ENCODE measurements at places on chromosomes 5 and 9. TPM values are rescaled to one million over a fixed set of nuclear protein-coding genes. Genes with fewer than 3 reads are reported as not detected.

The SCAI gene
- 10.5 TPM for total RNA-seq

The PIP5K1B gene
- 4.5 TPM for total RNA-seq

The MSMP gene
- total RNA-seq: not detected

The PCDHAC2 gene
- total RNA-seq: 4.6 TPM

The NUTM2G gene
- not detected for total RNA-seq

The SLC34A1 gene
- total RNA-seq: not detected

The MAMDC4 gene
- 3.8 TPM for total RNA-seq

The ZNF608 gene
- total RNA-seq: 37.8 TPM

The TERT gene
- 0.21 TPM for total RNA-seq

The PGM5 gene
- total RNA-seq: 94.5 TPM

The CDC20B gene
- total RNA-seq: not detected

The WWC1 gene
- total RNA-seq: 15.5 TPM

The SCGB3A2 gene
- 5.8 TPM for total RNA-seq

The OBP2B gene
- not detected for total RNA-seq

The RASGEF1C gene
- 4.8 TPM for total RNA-seq

DNA sequence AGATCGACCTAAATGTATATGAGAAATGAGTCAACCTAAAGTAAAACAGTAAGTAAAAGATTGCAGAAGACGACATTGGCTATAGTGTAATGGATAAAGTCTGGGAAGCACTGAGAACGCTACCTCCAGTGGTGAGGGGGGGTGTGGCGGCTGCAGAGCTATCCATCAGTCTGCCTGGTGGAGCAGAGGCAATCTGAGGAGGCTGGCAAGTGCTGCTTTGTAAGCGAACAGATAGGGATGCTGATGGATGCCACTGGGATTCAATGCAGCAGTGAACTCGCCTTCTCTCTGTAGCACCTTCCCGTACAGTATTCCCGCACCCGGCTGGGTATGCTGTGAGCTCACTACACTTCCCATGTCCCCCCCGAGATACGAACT, 261.5 kb downstream of the NSG2 start:
- no peak for DNase-seq

GRCh38 chr5:121415270-121415669, 436.4 kb upstream of the FTMT start:
- DNase-seq: no peak

- DNase-seq: peak; percentile 78
Observed at GRCh38 chr5:42490831-42491230, 67.6 kb downstream of the GHR start.

DNA sequence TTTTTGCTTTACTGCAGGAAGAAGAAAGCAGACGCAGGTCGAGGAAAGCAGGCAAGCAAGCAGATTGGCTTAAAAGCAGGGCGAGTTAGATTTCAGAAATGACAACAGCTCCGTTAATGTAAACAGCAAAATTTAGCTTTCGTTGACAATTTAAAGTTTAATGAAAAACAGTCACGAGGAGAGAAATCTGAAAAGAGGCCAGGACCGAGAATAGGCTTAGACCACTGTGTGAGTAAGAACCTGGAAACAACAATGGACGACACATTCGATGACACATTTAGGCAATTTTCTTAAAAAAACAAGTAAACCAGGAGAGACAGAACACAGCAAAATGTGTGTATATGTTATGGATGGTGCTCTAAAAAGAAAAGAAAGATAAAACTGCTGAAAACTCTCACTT, 155.3 kb downstream of the ISOC1 start:
- peak; percentile 45 for DNase-seq

GRCh38 chr9:8315211-8315610, 515.6 kb upstream of the DMAC1 start:
- no peak for DNase-seq

- peak; percentile 93 for DNase-seq
Observed at GRCh38 chr9:33187519-33188218, 20.5 kb upstream of the B4GALT1 start.

GRCh38 chr5:146878476-146879172, at the start of gene PPP2R2B:
Gene PPP2R2B (minus strand): TSS chr5:146878757.
- DNase-seq: peak; percentile 70

DNA sequence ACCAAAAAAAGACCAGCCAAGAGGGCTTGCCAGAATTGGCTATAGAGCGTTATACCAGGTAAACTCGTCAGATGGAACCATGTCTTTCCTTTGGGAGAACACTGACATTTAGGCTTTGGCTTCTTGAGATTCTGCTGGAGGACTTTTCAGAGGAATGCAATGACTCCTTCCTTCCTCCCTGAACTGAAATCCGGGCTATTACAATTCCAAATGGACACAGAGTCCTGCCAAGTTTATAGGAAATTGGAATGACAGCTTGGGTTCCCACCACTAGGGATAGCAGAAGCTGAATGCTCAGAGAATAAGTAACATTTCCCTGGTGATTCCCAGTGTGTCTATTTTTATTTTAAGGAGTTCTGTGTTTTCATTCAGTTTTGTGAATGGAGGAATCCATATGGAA, 143.0 kb downstream of the FGF1 start:
- peak; percentile 67 for DNase-seq

GRCh38 chr5:83645936-83646335, 74.7 kb downstream of the HAPLN1 start:
- no peak for DNase-seq

DNA sequence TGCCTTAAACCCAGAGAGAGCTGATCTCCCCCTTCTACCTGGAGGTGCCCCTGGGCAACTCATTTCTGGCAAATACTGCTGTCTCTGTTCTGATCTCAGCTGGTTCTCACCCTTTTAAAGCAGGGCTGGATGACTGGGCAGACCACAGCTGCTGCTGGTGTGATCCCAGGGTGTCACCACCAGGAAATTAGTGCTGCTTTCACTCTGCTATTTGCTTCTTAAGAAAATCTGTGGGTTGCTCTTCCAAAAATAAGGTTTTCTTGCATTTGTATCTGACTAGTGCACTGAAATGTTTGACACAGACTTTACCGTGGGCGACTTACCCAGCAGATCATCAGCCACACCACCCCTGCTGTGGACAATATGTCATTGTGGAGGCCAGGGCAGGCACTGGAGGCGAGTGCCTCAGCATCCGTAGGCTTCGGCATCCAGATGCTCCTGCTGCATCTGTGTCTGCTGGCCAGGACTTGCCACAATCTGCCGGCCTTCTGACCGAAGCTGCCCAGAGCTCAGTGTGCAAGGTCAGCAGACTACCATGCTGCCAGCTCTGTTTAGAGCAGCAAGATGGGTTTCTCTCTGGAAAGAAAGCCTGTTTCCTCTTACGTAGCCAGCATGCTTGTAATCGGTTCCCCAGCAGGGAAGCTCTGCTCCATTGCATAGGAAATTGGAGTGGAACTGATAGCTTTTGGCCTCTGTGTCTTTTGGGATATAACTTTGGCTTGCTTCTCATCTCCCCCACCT, 13.6 kb downstream of the ARHGAP26 start:
- peak; percentile 61 for DNase-seq

GRCh38 chr5:175714479-175715085, 56.7 kb downstream of the HRH2 start:
- DNase-seq: no peak

- DNase-seq: no peak
Observed at GRCh38 chr5:159104051-159104651, 4.4 kb upstream of the EBF1 start.

DNA sequence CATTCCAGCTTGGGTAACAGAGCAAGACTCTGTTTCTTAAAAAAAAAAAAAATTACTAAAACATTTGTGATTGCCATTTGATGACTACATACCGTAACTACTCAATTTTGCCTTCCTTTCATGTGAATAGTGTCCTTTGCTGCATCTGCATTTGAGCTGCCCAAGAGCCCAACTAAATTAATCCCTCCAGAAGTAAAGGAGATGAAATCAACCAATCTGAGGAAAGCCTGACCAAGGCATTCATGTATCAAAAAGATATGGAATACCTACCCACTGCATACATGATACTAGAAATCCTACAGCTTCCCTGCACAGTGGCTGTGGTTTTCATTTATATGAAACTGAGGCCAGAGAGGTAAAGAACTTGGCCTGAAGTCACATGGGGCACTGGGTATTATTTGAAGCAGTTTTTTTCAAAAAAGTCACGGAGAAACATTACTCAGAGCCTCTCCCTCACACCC, 177.5 kb downstream of the AOPEP start:
- no peak for DNase-seq

GRCh38 chr9:88957526-88957925, 33.7 kb upstream of the S1PR3 start:
- DNase-seq: no peak

GRCh38 chr9:78562021-78562420, 265.1 kb downstream of the PSAT1 start:
- no peak for DNase-seq

GRCh38 chr5:4584982-4585381, 555.1 kb upstream of the ADAMTS16 start:
- DNase-seq: no peak

DNA sequence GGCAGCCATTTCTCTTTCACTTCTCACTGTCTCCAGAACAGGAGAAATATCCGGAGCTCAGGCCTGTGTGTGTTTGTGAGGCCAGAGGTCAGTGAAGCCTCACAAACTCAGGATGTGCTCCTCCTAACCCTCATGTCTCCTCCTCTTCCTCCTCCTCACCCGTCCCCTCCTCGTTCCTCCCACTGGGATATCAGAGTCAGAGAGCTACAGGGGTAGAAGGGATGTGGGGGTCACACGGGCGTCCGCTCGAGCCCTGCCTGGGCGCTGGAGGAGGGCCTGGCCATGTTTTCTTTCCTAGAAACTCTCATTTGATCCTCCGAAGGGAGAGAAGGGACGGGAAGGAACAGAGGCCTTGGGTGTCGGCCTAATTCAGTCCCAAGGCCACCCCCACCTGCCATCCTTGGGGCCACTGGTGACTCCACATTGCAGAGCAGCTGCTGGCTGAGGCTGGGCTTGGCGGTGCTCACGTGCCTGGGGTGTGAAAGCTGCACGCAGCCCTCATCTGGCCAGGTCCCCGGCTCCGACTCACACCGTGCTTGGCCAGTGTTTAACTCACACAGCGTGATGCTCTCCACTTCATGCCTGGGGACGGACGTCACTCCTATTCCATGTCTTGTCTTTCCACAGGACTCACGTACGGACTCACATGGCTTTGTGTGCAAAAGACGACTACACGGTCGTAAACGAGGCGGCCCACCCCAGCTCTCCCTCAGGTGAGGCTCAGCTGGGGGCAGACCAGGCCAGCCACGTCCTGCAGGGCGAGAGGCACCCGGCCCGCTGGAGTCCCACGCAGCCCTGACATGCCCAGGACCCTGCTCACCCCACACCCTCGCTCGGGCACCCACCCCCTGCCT, 22.6 kb upstream of the SLC6A19 start:
- DNase-seq: no peak

GRCh38 chr5:95822043-95822541, 434 bp downstream of the GLRX start:
- DNase-seq: peak; percentile 72

GRCh38 chr5:130111746-130112145, 207.5 kb downstream of the CHSY3 start:
- no peak for DNase-seq

DNA sequence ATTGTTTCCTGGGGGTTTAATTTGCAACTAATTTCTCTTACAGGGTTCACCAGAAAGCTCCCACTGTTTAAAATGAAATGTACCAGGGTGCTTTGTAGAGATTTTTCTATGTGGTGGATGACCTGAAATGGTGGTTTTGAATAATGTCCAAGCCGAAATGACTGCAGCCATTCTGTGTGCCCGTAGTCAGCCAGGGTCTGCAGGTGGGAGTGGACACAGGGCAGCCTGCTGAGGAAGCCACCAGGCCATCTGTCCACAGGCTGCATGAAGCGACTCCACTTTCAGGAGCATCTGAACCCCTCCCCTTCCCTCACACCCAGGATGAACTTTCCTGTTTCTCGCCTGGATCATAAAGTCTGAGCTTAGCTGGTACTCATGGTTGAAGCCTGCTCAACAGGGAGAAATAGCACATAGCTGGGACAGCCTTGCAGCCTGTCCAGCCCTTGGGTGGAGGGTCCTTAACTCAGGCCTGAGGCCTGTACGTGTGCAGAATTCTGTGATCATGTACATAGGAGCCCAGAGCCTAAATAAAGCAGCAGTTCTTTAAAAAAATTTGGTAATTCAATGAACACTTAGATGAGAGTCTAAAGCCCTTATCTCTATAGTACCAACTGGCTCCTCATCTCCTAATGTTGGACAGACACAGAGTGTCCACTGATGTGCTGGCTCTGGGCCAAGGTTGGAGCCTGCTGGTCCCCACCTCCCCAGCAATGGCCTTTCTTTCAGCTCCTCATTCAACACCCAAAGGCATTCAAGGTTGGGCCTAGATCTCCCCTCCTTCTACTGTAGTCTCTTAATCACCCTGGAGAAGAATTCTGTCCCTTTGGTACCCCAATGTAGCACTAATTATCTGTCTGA, 72.8 kb downstream of the SHB start:
- DNase-seq: no peak

DNA sequence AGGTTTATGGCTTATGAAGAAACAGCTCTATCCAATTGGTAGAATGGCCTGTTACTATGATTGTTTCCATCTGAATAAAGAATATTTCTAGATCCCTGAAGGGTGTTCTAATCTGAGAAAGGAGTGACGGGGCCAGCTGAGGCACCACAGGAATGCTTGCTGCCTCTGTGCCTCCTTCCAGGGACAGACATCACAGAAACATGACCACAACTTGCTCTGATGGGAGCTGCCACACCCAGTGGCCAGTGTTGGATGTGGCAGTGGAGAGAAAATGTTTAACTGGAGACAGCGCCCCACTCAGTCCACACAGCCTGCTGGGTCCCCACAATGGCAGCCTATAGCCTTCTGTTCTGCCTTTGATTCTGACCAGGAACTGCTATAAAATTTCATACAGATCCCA, 38.6 kb upstream of the TESK1 start:
- DNase-seq: peak; percentile 75

DNA sequence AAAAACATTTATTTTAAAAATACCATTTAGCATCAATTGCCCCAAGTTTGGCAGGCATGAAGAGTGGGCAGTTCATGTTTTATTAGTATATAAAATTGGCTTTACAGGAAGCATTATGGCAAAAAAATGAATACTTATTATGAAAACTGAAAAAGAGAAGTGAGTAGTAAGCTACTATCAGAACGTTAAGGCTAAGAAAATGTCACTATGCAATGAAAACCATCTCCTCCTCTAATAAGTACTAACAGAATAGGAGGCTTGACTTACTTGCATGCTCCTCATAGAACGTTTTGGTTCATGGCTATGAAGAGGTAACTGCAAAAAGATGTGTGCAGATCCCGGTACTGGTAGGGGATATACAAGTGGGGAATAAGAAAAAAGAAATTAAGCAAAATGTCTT, 23.6 kb downstream of the TICAM2 start:
- DNase-seq: no peak

DNA sequence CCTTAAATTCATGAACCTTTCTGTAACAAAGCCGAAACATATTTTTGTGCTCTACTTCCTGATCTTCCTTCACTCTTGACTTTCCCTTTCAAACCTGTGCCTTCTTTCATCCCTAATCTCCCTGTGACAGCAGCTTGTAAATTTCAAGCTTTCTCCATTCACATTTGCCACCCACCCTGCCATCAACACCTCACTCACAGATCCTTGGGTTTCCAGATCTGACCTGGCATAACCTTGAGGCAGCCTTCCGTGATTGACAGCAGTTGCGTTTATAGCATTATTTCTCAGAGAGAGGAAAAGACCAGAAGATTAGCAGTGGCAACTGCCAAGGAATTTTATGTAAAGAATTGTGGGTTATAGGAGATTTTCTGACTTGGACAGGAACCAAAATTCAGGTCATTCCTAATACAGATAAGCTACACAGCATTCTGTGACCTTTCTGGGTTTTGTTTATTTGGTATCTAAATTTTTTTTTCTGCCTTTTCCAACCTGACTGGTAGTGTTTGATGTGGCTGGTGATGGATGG, 260.0 kb downstream of the NR2F1-AS1 start:
- DNase-seq: no peak

GRCh38 chr9:107000218-107000617, 137.3 kb downstream of the ZNF462 start:
- DNase-seq: no peak
